NCI-H1417 (cell line): ENCODE measurements at places on chromosomes 1 and 21.

- no peak for DNase-seq
These were observed 98.8 kb downstream of the RHOU start for GRCh38 chr1:228833911-228834688.

DNA sequence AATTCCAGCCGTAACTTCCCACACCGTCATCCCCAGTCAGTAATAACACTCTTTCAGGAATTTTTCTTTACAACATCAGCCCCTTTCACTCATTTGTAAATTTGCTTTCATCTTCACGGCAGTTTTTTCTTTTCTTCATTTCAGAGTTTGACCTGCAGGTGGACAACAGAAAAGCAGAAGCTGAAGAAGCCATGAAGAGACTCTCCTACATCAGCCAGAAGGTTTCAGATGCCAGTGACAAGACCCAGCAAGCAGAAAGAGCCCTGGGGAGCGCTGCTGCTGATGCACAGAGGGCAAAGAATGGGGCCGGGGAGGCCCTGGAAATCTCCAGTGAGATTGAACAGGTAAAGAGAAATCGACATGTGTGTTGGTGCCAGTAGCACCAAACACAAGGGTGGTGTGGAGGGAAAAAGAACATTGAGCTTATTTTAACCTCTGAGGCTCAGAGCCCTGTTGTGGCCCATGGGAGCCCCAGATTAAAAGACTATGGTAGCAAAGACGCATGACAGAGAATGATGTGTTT lies 53.2 kb downstream of the LAMC2 start:
- no peak for DNase-seq

DNA sequence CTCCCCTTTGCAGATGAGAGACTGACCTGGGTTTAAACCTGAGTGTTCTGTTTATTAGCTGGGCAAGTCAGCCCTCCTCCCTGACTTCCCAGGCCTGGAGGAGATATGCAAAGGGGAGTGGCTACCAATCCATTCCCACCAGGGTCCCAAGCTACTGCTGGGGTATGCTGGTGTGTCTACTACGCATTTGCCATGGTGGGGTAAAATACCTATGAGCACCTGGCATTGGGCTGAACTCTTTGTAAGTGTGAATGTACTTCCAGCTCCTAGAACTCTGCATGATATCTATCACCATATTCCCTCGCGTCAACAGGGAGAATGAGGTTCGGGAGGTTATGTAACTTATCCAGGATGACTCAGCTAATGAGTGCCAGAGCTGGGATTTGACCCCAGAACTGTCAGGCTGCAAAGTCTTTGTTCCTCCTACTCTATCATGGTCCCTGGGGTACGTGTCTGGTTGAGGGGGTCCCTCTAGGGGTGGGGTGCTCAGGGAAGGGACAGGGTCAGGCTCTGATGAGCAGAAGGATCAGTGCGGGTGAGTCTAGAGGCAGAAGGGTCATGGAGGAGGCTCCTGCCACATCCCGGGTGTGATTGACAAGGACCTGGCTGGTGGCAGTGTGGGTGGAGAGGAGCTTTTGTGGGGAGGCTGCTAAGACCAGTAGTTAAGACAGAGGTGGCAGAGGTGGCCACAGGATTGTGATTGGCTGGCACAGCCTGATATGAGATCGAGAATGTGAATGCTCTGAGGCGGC lies 16.7 kb downstream of the AMPD2 start:
- DNase-seq: no peak

- DNase-seq: no peak
These were observed 178.6 kb upstream of the HMGB4 start for GRCh38 chr1:33685256-33685655.

DNA sequence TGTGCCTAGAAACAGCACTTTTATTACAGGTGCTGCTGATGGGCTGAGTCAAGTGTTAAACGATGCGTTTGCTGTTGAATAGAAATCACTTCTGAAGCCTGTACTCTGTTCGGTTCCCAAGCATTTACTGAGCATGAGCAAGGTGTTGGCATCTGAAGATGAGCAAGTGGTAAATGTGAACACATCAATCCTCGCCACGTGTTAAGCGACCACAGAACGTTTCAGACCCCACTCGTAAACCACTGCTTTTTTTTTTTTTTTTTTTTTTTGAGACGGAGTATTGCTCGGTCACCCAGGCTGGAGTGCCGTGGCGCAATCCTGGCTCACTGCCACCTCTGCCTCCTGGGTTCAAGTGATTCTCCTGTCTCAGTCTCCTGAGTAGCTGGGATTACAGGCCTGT lies 241.2 kb downstream of the SETD4 start:
- no peak for DNase-seq

DNA sequence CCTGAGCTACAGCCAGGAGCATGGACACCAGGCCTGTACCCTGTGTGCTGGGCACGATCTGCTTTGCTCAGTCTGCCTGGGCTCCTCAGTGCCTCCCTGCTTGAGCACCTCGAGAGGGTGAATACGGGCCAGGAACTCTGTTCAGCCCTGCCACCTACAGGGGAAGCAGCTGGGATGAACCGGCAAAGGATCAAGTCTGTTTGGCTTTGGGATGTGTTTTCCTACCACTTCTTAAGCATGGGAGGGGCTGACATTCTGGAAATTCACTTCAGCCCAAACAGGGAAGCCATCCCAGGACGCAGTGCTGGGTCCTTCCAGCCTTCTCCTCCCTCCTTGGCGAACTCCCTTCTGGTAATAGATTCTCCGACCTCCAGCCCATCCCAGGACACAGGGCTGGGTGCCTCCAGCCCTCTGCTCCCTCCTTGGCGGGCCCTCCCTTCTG lies 55.8 kb upstream of the SELENON start:
- peak; percentile 60 for DNase-seq

DNA sequence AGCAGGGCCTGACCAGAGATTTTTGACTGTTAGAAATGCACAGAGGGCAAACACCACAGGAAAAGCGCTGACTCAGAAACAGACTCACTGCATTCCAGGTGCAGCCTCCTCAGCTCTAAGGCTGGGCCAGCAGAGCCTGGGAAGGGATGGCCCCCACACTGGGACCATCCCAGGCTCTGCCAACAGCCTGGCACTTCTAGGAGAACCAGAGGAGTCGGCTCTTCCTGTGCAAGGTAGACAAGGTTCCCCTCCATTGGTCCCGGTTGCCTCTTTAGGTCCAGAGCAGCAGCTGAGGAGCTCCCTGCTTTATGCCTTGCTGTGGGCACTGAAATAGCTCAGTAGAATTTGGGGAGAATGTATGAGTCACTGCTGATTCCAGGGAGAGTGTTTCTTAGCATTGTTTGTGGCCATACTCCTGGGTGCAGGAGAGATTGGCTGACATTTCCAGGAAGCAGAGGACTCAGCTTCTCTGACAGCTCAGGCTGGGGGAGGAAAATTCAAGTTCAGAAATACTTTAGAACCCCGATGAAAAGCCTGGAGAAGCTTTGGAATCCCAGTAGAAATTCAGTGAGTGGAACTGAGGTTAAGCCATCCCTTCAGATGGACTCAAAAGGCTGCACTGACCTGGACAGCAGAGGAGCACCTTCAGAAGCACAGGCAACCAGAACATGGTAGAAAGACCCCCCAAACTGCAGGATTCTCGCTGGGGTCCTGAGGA lies 19.7 kb downstream of the PRAMEF1 start:
- no peak for DNase-seq

DNA sequence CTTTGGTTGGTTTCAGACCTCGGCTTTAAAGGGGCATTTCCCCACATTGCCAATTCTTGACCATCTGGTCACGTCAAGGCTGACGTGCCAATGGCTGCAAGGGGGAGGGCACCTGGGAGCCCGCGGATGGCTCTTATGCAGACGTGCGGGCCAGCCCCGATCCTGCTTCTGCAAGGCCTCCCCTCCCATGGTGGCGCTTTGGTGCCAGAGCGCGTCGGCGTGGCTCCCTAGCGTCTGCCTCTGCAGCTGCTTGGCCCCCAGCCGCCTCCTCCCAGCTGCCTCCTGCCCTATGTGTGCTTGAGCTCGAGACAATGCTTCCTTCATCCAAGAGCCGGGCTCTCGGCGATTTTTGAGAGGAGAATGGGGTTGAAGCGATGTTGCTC lies 29.1 kb downstream of the SKI start:
- DNase-seq: no peak

DNA sequence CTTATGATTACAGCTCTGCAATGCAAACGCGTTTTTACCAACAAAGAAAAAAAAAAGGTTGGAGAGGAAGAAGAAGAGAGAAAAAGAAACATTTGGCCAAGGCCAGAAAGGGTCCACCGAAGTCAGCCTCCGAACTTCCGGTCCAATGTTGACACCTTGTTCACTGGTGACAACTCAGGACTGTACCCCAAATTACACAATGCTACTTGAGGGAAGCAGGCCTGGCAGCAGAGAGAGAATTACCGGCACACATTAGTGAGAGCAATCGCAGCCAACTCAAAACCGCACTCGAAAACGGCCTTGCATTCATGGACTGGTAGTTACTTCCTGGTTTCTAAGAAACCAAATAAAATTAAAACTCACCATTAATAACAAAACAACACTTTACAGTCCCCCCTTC lies 652.5 kb downstream of the KIF26B start:
- peak; percentile 44 for DNase-seq

DNA sequence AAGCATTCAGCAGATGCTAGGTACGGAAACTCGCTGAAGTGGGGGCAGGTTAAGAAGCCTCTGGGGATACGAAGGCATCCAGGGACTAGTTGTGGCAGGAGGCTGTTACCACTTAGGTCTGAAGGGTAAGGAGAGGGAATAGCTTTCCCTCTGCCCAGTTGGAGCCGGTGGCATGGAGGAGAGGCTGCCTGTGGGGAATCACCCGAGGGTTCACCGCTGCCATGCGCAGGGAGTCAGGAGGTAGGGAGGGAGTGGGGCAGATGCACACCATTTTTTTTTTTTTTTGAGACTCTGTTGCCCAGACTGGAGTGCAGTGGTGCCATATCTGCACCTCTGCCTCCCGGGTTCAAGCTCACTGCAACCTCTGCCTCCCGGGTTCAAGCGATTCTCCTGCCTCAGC lies 6.1 kb downstream of the PCSK9 start:
- no peak for DNase-seq

- DNase-seq: no peak
These were observed 97.1 kb downstream of the ETS2 start for GRCh38 chr21:38902608-38903445.

- no peak for DNase-seq
These were observed 29.3 kb downstream of the SLC9C2 start for GRCh38 chr1:173573596-173573995.

DNA sequence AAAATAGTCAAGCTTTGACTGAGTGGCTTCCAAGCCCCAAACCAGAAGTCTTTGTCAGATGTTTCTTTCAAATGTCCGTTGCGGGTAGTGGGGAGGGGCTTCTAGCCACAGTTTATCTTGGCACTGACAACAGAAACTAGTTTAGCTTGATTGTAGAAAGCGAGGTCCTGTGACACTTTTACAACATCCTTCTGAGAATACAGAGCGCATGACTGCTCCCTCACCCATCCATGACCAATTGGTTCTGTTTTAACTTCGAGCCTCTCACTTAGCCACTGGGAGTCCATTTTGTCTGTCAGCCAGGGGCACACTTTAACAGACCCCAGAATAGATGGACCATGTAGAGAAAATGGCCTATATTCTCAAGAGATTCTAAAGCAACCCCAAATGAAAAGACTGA lies 199.2 kb upstream of the ST6GALNAC5 start:
- no peak for DNase-seq

DNA sequence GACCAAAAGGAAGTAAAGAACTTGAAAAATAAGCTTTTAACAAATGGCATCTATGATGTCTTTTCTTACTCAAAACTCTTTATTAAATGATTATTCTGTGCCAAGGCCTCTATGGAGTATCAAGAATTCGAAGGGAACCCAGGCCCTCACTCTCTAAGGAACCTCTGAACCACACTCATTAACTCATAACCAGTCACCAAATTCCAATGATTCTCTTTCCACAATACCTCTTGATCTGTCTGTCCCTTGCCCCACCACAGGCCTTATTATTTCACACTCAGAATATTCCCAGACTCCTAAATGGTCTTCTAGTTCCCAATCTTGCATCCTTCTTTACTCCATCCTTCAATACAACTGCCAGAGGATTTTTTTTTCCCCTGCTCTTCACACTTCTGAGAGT lies 37.0 kb downstream of the PCSK9 start:
- no peak for DNase-seq

GRCh38 chr1:231708394-231708793 lies 81.8 kb downstream of the DISC1 start:
- DNase-seq: no peak

- no peak for DNase-seq
These were observed 23.3 kb downstream of the ALPL start for GRCh38 chr1:21532496-21532895.

DNA sequence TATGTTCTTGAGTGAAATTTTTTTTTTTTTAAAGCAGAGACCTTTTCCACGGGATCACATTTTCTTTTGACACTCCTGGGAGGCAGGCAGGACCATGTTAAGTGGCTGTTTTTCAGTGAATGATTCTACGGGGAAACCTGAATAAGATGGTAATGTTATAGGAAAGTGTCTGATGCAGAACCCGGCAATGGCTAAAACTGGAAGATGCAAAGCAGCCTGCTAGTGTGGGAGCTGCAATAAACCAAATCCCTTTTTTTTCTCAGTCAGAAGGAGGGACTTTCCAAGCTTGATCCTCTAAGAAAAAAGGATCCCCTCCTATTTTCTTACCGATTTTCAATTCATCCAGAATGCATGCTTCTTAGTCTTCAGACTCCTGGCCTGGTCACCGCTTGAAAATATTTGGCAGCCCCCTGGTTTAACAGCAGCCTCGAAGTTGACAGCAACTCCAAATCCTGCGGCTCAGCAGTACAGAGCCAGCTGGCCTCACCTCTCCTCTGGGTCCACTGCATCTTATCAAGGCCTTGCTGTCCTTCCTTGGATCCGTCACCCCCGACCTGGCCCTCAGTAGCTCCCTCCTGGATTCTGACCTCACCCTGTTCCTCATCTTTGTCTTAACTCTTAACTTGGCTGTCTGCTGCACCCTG lies 5.6 kb downstream of the MX2 start:
- no peak for DNase-seq

DNA sequence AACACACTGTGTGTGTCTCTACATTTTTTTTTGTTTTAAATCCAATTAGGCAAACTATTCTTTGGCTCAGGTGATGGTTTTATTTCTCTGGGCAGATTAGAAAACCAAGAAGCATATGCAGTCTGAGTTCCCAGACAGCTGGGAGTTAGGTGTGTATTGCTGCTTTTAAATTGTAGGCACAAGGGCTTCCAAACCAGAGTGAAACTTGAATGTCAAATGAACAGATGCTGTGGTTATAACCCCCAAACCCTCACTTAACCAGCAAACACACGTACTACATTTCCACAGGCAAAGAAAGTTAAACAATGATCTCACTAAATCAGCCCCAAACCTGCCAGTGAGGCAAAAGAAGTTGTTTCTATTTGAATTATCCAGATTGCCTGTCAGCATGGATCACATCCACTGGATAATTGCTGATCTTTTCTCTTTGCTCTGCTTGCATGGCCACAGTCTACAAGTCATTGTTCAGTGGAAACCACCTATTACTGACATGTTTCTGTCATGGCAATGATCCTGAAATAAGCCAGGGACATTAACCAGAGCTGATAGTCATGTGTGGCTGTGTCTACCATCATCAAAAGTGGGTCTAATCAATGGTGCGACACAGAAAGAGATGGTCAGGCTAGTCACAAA lies 576.5 kb upstream of the PLXNA2 start:
- DNase-seq: no peak

DNA sequence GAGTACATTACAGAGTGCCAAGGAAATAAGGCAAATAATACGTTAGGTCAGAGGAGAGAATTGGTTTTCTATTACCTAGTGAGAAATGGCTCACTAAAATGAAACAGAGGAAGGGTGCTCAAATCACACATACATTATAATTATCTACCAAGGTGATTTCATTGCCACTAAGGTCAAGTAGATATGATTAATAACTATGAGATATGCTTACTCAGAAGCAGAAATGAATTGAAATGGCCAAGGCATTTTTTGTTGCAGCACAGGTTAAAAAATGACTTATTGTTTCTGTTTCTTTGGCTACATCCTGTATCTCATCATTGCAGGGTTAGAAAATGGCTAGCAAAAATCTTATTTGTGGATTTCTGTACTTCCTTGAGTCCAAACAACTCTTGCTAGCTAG lies 154.5 kb upstream of the GORAB start:
- DNase-seq: no peak
